Stimulated activated CD4-positive, alpha-beta T cell treated with anti-CD3 and anti-CD28 coated beads, TNF-alpha, amount 100 ng/mL, for 4 hours (primary cell): ENCODE measurements at places on chromosomes 3 and 15.

DNA sequence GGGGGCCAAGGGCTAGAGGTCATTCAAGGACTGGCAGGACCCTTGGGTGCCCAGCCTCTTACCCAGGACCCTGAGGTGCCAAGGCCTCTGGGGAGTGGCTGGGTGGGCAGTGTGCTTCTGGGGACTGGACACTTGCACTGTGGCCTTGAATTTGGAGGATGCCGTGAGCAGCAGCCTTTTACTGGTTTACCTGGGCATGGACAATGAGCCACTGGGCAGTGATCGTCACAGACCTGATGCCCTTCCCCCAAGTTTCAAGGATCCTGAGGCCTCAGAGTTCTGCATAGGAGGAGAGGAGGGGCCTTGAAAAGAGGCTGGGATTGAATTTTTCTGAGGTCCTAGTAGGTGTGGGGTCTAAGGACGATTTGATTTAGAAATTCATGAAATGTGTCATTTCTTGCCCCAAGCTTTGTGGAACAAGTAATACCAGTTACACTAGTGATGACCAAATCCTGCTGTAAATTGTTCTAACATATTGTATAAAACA is 146.1 kb upstream of the TPM1 start:
- no peak for DNase-seq

DNA sequence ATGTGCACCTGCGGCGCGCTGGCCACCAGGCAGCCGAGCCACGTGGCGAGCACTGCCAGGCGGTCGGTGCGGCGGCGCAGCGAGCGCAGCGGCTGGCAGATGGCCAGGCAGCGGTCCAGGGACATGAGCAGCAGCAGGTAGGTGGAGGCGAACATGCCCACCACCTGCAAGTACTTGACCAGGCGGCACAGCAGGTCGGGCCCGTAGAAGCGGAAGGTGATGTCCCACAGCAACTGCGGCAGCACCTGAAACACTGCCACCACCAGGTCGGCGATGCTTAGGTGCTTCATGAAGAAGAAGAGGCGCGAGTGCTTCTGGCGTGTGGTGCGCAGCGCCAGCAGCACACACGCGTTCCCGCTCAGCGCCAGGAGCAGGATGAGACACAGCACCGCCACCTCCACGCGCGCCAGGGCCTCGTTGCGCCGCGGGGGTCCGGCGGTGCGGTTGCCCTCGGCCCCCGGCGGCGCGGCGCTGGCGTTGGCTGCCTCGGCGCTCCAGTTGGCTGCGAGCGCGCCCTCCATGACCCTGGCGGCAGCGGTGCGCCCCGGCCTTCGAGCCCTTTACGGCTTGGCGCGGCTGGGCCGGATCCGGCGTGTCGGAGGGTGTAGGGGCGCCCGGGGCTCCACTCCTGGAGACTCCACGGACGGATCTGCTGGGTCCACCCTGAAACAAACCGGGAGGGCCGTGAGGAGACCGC is 1.6 kb downstream of the OXTR start:
- no peak for DNase-seq

DNA sequence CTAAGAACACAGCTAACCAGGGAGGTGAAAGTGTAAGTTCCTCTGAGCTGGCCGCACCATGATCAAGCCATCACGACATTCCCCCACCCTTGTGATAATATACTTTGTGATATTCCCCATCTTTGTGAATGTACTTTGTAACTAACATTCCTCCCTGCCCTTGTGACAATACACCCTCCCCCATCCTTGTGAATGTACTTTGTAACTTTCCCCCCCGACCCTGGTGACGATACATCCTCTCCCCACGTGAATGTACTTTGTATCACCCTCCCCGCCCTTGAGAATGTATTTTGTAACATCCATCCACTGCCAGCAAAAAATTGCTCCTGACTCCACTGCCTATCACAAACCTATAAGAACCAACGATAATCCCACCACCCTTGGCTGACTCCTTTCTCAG is 20.2 kb upstream of the OR5H6 start:
- DNase-seq, result no peak

GRCh38 chr3:19997502-19997901 is 14.6 kb downstream of the PP2D1 start:
- no peak for DNase-seq

GRCh38 chr3:3296979-3297381 is 117.5 kb upstream of the CRBN start:
- no peak for DNase-seq

- DNase-seq, result no peak
Observed at GRCh38 chr15:91040856-91041255, 18.5 kb upstream of the VPS33B start.

DNA sequence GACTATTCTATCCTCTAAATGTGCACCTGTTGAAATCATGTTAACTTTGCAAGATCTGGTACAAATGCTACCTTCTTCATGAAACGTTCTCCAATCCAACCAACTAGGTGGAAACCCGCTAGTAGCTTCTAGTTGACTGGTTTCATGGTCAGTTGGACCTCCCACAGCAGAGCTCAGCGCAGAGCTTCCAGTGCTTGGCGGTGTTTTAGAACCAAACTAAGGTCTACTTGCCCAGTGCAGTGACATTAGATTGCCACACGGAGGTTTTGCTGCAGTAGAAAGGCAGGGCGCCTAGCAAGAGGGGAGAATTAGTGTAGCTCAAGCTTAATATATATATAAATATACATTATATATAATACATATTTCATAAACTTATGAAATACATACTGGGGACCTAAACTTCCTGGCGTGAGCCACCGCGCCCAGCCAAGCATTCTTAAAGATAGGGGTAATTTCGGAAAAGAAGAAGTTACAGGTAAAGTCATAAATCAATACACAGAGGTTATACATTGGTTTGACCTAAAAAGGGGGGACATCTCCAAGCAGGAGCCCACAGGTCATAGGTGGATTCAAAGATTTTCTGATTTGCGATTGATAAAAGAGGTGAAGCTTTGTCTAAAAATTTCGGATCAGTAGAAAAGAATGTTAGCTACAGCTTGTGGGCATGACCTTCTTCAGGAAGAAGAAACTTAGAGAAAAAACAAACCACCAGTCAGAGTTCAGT is 2.1 kb upstream of the OXSR1 start:
- no peak for DNase-seq

GRCh38 chr3:132879656-132880055 is 157.4 kb upstream of the NPHP3 start:
- DNase-seq, result no peak
